Stimulated activated naive CD4-positive, alpha-beta T cell treated with Interleukin-2 at 50 U/mL for 16 hours (primary cell): ENCODE measurements at places on chromosomes 6 and 20.

DNA sequence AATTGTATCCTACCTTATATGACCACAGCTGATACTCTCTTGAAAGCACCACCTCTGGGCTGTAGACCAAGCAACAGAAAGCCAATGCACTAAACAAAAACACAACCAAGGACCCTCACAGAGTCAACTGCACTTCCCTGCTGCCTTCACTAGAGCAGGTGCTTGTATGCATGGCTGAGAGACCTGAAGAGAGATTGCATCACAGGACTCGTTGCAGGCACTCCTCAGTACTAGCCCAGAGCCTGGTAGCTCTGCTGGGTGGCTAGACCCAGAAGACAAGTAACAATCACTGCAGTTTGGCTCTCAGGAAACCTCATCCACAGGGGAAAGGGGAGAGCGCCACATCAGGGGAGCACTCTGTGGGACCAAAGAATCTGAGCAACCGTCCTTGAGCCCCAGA, 521.6 kb upstream of the IMPG1 start:
- no peak for DNase-seq

GRCh38 chr20:35660122-35660937, 4.4 kb downstream of the CPNE1 start:
- peak; percentile 10 for DNase-seq

- DNase-seq = no peak
Measured at GRCh38 chr6:43673444-43674084, 14.0 kb downstream of the MRPS18A start.

DNA sequence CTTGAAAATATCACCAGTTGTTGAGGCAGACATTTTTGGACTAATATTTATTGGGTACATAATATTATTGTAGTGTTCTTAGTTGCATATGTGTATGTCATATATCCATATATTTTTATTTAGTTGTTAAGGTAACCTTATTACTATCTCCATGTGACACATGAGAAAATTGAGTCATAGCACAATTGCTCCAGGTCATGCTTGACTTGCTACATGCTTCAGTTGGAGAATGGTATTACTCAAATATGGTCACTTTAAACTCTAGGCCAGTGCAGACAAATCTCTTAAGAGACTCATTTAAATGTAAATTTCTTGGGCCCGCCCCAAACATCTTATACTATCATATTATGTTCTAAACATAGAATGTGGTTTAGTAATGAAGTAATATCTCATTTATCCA, 246.1 kb downstream of the RIMS1 start:
- no peak for DNase-seq

DNA sequence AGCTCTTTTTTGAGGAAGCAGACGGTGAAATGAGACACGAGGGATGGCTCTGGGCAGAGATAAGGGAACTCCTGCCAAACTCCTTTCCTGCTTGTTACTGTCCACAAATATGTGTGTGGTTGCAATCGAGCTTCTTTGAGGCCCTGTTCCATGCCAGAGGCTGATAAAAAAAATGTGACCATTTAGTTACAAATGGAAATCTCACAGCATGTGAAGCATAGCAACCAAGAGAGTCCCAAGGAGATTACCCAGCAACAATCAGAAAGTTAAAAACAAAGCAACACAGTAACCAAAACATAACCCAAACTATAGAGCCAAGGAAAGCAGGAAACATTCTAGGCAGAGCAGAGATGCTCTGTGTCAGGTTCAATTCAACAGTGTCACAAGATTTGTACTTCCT, 35.4 kb upstream of the HMGN3 start:
- DNase-seq = no peak

DNA sequence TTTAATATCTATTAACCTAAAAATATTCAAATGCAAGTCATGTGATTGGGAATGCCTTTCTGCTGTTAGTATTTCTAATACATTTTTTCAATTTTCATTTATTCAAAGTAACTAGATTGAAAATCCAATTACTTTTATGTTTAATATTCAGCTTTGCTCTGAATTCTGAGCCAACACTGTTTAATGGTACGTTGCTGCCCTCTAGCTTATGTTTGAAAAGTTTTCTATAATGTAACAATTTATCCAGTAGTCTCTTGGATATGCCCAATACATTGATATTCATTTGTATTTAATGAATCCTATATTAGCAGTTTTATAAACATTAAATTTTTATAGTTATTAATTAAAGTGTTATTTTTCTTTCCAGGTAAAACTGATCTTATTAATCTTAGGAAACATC, 47.4 kb downstream of the LGSN start:
- DNase-seq = no peak

GRCh38 chr6:149318581-149319286, 1.2 kb downstream of the TAB2 start:
- DNase-seq = no peak

DNA sequence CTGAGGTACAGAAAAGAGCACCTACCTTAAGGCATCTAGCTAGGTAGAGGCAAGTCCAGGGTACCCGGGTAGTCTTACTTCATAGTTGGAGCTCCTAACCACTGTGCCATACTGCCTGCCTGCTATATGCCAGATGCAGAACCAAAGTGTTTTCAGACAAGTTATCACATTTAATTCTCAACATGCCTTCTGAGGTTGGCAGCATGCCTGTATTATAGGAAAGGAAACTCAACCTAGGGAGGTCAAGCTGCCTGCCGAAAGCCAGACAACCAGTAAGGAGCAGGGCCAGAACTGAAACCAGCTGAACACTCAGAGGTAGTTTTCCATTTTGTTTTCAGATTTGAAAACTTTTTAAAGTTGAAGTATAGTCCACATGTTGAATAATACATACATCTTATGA, 5.4 kb downstream of the CTNNBL1 start:
- DNase-seq = no peak

- no peak for DNase-seq
Measured at GRCh38 chr20:6698056-6698455, 69.4 kb upstream of the BMP2 start.

- no peak for DNase-seq
Measured at GRCh38 chr20:53444401-53445149, 149.1 kb downstream of the ZNF217 start.

GRCh38 chr6:79421001-79421411, 116.2 kb downstream of the LCA5 start:
- no peak for DNase-seq

DNA sequence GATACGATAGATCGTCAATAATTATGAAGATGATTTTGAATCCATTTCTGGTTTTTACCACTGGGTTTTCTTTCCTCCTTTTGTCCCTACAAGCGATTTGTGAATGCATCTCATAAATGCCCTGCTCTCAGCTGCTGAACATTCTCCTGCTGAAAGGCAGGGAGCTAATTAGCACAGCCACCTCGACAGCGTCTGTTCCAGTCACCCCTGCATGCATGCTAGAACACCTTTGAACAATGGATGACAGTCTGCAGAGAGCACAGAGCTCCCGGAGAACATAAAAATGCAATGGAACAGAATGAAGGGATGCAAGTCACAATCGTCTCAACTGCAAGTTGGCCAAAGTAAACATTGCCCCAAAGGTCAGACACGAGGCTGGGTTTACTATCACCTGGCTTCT, 105.8 kb downstream of the SLC35B3 start:
- DNase-seq = no peak

DNA sequence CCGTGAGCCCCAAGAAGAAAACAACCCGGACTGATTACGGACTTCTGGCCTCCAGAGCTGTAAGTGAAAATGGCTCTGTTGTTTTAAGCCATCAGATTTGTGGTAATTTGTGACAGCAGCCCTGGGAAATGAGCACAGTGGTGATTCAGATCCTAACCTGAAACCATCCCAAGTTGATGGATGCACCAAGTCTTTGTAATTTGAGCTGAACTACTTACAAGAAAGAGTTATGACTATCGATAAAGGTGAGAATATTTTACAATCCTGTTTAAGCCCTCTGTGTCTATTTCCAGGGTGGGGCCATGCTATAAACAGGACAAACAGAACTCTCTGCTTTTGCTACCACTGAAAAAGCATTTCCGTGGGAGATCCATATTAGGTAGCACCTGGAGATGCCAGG, 19.1 kb upstream of the RIN2 start:
- DNase-seq = no peak

- DNase-seq = no peak
Measured at GRCh38 chr20:1646975-1647431, 10.6 kb downstream of the SIRPG start.

- DNase-seq = no peak
Measured at GRCh38 chr20:63147532-63147931, 68.4 kb downstream of the YTHDF1 start.

- DNase-seq = no peak
Measured at GRCh38 chr6:148650941-148651505, 95.8 kb upstream of the UST start.

DNA sequence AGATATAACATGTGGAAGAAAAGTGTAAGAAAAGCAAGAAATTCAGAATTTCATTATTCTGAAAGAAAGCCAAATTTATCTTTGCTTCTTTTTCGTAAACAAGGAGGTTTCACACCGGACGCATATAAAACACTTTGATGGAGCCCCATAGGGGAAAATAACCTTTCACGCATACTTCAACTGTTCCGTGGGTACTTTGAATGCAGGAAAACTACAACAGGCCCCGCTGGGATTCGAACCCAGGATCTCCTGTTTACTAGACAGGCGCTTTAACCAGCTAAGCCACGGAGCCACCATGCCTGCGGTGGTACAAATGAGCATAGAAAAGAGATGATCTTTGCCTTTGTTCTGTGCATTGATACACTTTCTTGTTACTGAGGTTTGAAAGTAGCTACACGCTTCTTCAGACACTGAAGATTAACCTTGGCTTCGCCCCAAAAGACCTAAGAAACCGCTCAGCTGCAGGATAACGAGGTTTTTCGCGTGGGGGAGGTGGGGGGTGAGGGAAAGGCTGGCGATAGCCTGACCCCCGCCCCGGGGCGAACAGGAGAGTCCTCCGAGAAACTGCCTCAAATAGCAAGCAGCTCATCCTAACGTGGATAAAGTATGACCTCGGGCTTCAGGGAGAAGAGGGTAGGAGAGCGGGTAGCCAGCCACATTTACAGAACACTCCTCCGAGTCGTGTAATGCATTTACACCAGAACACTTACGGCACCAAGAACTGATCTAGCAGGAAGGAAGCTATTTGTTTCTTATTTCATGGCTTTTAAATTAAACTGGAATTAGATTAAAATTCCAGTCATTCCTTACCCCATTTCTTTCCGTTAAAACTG, 5.3 kb upstream of the HMGN4 start:
- DNase-seq = peak; percentile 83

- DNase-seq = no peak
Measured at GRCh38 chr6:36492621-36493020, 49.8 kb downstream of the KCTD20 start.

DNA sequence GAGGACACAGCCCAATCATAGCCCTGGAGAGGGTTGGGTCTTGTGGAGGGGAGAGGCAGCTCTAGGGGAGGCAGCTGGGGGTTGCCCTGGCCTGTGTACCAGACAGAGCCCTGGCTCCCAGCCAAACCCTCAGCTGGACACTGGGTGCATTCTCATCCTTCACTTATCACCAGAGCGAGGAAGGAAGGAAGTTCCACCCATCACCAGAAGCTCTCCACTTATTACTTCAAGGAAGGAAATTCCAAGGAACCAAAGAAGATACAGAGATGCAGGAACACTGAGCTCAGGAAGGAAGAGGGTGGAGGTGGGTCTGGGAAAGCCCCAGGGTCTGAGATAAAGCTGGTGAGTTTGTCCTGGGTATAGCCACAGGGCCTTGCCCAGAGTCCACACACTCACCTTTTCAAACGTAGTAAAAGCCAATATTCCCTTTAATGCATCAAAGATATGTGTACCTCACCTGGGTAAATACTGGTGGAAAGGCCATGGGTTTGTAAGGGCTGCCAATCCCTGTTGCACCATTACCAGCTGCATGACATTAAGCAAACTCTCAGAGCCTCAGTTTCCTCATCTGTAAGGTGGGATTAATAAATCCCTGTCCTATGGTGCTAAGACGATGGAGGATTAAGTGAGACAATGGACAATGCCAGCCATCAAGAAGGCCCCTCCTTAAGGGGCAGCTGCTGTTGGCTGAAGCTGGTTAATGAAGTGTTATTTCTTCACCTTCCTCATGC, 109.7 kb upstream of the NAA20 start:
- no peak for DNase-seq

DNA sequence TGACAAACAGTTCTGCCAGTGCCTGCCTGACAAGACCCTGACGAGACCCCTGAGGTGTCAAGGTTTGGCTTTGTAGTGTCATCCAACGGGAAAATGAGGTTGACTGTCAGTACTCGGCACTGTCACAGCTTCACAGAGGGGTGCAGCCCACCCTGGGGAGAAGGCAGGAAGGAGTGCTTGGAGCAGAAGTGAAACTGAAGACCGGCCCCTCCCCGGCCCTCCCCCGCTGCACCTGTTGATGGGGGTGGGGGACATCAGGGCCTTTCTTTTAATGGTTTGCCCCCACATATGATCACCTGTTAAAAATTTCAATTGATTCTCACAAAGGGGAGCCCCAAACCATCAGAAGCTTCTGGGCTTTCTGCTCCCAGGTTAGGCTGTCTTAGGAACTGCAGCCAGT, 6.8 kb downstream of the PMEPA1 start:
- DNase-seq = no peak

DNA sequence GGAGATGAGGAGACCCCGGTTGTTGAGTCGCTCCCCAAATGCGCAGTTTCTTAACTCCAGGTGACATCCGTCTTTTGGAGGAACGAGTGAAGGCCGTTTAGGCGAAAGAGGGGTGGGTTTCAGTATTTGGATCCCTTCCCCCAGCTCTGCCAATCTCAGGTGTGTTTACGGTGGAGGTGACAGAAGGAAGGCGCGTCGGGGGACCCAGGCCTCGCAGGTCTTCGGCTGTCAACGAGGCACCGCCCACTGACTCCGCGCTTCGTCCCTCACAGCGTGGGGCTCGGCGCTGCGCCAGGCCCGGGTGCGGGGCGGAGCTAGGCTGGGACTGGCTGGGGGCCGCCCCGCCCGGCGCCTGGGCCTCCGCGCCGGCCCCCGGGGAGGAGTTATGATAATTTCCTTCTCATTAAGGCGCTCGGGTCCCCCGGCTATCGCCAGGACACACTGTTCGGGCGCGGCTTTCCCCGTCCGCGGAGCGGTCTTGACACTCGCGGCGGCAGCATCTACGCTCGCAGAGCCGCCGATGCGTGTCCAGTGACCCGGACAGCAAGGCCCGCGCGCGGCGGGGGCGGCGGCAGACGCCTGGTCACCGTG, at the start of gene TFAP2C:
TSS of gene TFAP2C (plus strand) at position 434 of the 591 bp plus-strand sequence. CDS start 239 bp downstream, outside the sequence.
- DNase-seq = no peak

DNA sequence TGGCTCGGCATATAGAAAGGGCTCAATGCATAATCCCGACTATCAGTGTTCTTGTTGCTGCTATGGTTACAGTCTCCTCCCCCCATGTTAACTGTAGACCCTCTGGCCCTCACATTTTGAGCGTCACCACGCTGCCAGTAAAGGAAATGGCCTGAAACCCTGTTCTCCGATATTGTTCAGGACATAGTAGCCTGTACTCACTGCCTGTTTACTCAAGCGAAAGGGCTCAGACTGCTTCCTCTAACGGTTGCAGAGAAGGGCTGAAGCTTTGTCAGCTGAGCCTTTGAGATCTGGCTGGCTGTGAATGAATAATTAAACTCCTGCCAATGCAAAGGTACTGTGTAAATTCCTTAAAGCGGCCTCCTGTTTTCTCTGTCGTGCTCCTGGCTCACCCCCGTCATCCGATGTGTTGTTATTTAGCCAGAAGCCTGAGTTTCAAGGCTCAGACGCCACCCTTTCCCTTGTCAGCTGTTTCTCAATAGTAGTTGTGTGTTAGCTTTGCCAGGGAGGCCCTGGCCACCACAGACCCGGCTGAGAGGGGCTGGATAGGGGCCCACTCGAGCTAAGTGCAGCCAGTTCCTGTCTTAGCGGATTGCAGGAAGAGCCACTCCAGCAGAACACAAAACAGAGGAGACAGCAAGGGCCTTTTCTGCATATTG, 31.2 kb upstream of the RALGAPA2 start:
- DNase-seq = no peak
